Endothelial cell (in vitro differentiated cells): ENCODE measurements at places on chromosomes 12 and 14.

- DNase-seq: no peak
Observed at GRCh38 chr12:28097221-28097620, 93.0 kb upstream of the CCDC91 start.

DNA sequence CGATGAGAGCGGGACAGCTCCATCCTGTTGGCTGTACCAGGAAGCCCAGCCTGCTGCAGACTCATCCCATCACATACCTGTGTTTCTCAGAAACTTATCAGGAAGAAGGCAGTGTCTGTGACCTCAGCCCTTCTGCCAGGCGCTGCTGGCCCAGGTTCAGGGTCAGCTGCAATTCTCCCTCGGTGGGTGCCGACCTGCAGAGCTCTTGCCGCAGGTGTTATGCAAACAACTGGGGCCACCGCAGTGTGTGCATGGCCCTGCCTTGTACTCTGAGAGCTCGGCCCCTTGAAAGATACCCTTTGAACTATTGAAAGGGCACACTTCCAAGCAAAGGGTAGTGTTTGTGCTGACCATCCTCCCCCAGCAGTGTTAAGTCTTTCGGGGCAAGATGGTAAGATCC, 322.2 kb upstream of the DIO3 start:
- no peak for DNase-seq

- DNase-seq: no peak
Observed at GRCh38 chr12:28611115-28611435, 420.8 kb downstream of the CCDC91 start.

GRCh38 chr14:68794851-68795596, 2.2 kb upstream of the ZFP36L1 start:
- DNase-seq: no peak

GRCh38 chr12:91104812-91105466, 6.4 kb downstream of the LUM start:
- no peak for DNase-seq

DNA sequence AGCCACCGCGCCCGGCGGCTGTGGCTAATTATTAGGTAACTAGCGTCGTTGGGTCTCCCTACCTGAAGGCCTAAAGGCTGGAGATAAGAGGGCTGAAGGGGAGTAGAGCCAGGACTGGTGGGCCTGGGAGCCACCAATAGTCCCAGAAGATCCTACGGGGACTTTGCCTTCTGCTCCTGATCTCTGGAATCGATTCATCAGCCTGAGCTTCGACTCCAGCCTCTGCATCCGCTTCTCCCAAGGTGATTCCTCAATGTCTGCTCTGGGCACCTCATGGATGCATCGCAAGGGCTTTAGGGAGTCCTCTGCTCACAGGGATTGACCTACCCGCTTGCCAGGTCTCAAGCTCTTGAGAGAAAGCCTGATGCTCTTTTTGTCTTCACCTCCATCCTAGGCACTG, 14.7 kb upstream of the KDM2B start:
- DNase-seq: no peak

- no peak for DNase-seq
Observed at GRCh38 chr12:57161491-57161890, 14.1 kb upstream of the LRP1-AS start.

GRCh38 chr12:131735153-131735456, 24.2 kb downstream of the SFSWAP start:
- no peak for DNase-seq

DNA sequence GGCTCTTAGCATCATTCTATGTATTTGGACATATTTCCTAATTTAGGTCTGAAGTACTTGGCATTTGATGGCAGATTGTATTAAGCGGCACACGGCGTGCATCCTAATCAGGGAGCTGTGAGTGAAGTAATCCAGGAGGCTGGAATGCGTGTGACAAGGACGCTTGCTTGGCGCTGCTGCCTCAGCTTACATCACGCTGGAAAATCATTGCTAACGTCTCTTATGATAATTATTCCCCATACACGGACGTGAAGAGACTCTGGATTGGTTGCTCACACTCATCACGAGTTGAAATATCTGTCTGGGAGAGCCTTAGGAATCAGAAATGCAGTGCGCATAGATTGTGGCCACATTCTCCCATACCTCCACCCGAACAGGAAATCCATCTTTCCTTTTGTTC, 85.3 kb downstream of the FBXW8 start:
- no peak for DNase-seq

DNA sequence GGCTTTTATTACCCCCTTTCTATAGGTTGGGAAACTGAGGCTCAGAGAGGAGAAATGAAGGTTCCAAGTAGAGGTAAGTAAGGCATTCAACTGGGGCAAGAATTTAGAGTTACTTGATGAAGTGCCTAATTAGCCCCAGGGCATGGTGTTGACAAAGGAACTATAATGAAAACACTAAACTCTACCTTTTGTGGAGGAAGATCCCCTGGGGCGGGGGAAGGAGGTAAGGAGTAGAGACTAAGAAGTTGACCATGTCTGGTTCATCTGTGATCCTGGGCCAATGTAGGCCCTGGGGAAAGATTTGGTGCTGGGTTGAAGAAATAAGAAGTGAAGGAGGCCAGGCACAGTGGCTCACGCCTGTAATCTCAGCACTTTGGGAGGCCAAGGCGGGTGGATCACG, 16.2 kb upstream of the COX6A1 start:
- DNase-seq: no peak

- DNase-seq: no peak
Observed at GRCh38 chr12:43337571-43338444, 214.2 kb downstream of the ADAMTS20 start.

DNA sequence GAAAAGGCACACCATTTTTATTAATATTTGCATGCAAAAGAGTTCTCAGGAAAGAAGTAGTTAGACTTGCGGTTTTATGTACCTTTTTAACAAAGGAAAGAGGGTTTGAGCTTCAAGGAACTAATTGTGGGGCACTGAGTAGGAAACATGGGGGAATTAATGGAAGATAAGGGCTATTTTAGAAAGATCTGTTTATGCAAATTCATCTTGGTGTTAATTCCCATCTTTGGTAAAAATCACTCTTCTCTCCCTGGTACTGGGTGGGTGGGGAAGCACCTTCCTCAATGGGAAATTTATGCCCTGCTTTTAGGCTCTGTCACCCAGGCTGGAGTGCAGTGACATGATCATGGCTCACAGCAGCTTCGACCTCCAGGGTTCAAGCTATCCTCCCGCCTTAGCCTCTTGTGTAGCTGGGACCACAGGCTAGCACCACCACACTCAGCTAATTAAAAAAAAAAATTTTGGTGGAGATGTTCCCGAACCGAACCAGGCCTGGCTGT, 30.1 kb upstream of the RESF1 start:
- DNase-seq: no peak

DNA sequence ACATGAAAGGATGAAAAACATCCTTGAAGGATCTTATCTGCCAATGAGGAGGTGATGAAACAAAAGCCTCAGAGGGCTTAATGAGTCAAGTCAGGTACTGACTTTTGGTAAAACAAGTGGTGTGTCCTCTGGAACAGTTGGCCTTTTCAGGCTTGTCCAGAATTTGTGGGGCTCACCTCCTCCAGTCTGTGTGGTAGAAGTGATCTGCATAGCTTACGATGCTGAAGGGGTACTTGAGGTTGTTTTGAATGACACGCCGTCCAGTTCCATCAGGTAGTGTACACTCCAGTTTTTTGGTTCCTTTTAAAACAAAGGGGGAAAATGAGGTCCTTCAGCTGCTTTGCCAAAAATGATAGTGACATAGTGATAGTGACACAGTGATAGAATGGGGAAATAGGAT, 17.0 kb downstream of the RTRAF start:
- DNase-seq: no peak

GRCh38 chr12:88450136-88450535, 130.1 kb downstream of the KITLG start:
- no peak for DNase-seq
